Fibroblast of skin of scalp (primary cell): ENCODE measurements at places on chromosomes 2 and 18.

DNA sequence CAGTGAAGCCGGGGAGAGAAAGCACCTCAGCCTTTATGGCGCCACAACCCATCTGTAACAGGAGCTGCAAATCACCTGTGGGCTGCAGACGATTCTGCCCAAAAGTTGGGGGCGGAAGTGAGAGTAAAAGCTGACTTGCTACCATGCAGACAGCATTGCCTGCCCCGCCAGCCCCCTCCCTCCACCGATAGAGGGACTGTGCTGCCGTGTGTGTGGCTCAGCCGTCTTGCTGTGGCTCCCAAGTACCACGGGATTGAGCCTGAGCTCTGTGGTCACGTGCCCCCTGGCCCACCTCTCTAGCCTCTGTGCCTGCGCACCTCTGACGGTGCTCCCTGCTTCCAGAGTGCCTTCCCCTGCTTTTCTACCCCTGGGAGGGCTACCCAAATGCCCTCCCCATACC, 79.6 kb downstream of the GLI2 start:
- no peak for DNase-seq

- peak; percentile 46 for DNase-seq
Measured at GRCh38 chr2:233386382-233387041, 32.2 kb downstream of the DGKD start.

- DNase-seq = no peak
Measured at GRCh38 chr2:111519071-111519470, 364.9 kb downstream of the ANAPC1 start.

GRCh38 chr2:121472470-121472993, 58.1 kb upstream of the RNU4ATAC start:
- DNase-seq = no peak

- DNase-seq = no peak
Measured at GRCh38 chr18:49023271-49023937, 72.6 kb upstream of the SMAD7 start.

GRCh38 chr2:163345795-163346573, 389.8 kb downstream of the FIGN start:
- DNase-seq = peak; percentile 60

GRCh38 chr2:140786585-140786984, 1344.2 kb downstream of the LRP1B start:
- no peak for DNase-seq

DNA sequence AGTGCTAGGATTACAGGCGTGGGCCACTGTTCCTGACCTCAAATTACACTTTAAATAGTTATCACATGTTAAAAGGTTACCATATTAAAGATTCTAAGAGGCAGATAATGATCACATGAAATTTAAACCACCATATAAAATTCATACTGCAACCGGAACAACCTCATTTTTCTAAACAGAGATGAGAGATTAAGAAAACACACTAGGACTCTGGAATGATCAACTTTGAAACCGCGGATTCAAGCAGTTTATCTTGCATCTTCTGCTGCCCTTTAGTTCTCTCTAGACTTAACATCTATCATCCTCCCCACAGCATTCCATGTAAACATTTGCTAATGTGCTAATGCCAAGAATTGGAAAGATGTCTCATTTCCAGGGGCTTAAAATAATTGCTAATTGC, 115.8 kb downstream of the PIGN start:
- DNase-seq = no peak

- DNase-seq = no peak
Measured at GRCh38 chr2:150438654-150439053, 48.8 kb downstream of the RND3 start.

DNA sequence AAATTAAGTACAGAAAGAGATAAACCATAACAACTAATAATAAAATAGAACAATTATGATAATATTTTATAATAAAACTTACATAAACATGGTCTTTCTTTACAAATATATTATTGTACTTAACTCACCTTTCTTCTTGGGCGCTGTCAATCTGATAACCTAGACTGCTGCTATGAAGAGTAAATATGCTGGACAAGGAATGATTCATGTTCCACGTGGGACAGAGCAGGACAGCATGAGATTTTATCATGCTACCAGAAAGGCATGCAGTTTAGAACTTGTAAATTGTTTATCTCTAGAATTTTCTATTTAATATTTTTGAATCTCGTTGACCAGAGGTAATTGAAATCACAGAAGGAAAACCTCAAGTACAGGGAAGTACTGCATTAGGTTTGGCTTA, 210.7 kb downstream of the ANKRD30B start:
- no peak for DNase-seq

DNA sequence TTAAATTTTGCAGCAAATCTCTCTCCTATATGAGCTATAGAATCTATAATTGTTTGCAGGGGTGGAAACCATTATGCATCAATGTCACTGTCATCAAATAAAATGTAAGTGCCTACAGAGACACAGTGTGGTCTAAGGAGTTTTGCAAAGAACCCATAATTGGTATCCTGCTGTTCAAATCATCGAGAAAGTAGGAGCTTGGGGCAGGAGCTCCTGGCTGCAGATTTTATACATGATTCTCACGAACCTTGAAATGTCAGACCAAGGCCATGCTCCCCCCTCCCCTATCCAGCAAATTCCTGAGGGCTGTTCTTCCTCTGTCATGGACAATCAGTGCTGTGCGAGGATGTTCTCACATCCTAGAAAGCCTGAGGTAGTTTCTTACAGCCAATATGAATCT, 119.5 kb upstream of the CYRIA start:
- DNase-seq = no peak
